Amniotic stem cell (primary cell): ENCODE measurements at places on chromosomes 2 and 18.

DNA sequence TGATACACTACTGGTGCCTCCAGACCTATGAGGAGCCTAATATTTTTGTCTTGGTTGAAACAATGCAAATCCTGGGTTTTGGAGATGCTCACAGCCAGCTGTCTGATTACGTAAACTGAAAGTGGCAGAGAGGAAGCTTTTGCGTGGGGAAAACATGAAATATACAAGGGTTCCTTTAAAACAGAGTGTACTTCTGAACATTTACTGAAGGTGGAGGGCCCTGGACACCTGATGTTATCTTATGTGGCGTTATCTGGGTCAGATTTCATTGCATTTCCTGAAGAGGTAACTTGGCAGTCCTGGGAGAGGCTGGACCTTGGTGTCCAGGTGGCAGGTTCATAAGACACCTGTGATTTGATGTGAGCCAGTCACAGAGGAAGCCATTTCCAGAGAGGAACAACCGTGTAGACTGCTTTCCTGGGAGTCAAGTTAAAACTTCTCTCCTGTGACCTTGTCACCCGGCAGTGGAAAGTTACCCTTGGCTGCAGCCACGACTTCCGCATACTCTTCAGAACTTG, 105.0 kb downstream of the NEDD4L start:
- DNase-seq = no peak

DNA sequence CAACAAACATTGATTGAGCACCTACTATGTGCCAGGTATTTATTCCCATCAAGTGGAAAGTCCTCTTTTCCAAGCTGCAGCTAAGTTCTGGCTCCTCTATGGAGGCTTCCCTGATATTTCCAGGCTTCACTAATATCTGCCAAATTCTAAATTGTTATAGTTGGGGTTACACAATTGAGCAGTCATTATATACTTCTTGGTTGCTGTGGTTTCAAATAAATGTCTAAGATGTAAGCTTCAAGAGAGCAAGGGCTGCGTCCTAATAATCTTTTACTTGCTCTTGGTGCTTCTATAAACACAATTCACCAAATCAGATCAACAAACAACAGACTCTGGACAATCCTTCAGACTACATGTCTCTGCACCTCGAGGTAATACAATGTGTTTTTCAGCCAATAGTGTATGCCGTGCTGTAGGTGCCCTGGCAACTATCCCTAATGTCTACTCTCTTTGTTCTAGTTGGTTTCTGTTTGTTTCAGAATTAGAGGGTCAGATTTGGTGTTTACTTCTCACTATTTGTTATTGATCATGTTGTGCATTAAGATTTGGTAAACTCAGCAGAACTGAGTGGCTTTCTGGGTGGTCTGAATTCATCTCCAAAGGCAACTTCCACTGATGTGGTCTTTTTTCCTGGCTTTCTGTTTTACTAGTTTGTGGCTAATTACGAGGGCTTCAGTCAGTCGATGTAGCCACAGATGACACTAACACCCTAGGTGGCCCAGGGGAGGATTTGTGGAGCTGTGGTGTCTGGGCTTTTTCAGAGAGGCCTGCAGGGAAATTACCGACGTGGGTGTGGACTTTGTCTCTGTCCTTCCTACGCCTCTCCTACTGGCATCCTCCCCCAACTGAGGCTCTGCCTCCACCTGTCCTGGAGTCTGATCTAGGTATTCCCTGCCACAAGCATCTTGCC, 50.4 kb downstream of the CDCA7 start:
- DNase-seq = no peak

DNA sequence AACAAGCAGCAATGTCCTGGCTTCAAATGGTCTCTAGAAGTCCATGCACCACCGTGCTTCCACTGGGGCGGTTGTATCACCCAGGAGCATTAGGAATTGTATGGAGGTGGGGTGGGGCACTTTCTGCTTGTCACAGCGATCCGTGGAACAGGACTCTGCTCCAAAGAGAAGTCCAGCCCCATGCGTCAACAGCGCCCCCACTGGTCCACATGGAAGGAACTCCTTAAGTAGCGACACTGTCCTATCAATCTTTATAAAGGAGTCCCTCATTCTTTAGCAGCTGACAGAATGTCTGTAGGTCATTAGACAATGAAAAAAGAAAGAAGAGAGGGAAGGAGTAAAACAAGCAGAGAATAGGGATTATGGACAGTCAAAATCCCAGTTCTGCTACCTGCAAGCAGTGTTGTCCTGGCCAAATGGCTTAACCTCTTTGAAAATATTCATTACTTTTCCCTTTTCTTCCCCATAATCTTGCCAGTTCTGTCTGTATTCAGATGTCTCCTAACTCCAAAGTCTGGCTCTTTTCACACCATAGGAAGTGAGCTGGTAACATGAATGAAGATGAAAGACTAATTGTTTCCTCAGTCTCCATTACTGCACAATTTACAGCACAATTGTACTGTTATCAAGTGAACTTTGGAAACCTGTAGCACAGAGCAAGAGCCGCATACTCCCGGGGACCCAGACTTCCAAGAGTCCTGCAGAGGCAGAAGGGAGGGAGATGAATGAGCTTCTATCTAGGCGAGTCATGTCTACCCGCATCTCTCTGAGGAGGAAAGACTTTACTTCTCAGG, 9.9 kb downstream of the NFE2L2 start:
- no peak for DNase-seq

GRCh38 chr2:20959252-20959651, 84.6 kb downstream of the APOB start:
- no peak for DNase-seq

DNA sequence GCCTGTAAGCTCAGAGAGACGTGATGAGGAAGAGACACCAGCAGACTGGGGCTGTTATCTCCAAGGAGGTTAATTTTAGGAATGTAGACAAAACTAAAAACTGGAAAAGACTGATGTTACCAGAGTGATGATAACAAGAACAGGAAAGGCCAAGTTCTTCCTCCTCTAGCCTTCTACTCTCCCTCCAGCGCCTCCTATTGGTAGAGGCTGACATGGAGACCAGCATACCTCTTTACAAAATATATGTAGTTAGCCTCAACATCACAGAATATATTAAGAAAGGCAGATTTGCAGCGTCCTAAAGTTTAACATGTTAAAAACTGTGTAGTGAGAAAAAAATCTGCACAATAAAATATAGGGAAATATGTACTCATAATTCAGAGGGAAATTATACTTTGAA, 66.0 kb downstream of the TCF4 start:
- no peak for DNase-seq

GRCh38 chr2:207688597-207688996, 22.8 kb upstream of the CCNYL1 start:
- DNase-seq = no peak

DNA sequence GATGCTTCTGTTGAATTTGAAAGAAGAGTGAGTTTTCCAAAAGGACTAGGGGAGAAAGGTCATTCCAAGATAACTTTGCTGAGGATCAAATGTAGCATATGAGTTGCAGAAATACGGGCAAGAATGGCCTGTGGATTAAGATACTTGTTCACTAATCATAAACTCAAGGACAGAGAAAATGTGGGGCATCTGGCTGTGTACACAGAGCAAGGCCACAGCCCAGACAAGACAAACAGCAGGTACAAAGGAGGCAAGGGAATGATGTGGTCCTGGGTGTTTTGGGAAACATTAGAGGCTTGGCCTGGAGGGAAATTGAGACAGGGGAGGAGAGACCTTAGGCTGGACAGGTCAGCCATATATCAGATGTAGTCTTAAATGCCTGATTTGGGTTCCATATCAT, 254.8 kb downstream of the TTC32 start:
- DNase-seq = no peak

DNA sequence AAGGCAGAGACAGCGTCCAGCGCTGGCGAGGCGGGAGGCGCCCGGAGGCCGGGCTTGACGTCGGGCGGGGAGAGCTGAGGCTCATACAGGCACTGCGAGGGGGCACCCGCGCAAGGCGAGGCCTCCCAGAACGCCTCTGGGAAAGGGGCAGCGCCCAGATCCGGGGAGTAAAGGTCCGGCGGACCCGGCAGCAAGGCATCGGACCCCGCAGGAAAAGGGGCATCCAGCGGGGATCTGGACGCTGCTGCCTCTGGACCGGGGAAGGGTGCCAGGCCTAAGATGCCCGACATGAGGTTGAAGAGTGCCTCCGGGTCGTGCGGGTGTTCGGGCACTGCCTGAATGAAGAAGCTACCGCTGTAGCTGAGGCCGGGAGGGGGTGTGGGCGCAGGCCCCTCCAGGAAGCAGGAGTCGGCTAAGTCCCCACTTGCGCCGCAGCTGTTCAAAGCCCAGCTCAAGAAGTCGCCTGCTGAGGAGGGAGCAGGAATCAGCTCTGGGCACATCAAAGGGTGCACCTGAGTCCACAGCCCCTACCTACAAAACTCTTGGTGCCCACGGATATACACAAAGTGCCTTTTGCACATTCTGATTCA, 937 bp downstream of the EGR4 start:
- no peak for DNase-seq

- DNase-seq = no peak
Observed at GRCh38 chr18:70956554-70956953, 667.7 kb downstream of the SOCS6 start.

GRCh38 chr2:222707102-222707688, 35.7 kb downstream of the MOGAT1 start:
- DNase-seq = no peak

DNA sequence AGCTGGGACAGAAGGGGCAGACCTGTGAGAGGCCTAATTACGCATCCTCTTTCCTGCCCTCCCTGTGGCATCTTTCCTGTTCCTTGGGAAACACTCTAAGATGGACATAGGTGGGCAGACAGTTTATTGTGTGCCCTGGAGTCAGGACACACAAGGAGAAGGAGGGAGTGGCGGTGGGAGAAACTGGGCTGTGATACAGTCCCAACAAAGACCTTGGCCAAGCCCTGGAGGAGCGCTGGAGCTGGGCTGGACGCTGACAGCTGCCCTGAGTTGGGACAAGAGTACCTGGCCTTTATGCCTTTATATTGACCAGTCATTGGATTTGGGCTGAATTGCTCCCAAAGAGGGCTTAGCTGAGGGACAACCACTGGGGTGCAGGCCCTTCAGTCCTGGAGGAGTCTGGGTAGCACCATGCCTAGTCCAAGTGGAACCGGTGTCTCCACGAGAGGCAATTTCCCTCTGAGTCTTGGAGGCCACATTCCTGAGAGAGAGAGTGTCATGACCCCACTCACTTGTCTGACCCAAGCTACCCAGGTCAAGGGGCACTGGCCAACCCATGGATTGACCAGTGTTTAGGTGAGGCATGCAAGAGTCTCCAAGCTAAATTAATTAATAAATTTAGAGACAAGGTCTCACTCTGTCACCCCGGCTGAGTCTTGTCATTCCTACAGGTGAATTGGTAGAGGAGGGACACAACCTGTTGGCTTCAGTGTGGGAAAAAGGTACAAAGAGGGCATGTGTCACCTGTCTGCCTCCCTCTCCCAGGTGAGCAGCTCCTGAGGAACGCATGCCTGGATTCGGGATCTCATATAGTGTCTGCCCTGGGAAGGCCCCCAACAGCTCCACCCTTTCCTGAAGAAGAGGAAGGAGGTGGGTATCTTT, 107.1 kb upstream of the ST3GAL5 start:
- DNase-seq = no peak

DNA sequence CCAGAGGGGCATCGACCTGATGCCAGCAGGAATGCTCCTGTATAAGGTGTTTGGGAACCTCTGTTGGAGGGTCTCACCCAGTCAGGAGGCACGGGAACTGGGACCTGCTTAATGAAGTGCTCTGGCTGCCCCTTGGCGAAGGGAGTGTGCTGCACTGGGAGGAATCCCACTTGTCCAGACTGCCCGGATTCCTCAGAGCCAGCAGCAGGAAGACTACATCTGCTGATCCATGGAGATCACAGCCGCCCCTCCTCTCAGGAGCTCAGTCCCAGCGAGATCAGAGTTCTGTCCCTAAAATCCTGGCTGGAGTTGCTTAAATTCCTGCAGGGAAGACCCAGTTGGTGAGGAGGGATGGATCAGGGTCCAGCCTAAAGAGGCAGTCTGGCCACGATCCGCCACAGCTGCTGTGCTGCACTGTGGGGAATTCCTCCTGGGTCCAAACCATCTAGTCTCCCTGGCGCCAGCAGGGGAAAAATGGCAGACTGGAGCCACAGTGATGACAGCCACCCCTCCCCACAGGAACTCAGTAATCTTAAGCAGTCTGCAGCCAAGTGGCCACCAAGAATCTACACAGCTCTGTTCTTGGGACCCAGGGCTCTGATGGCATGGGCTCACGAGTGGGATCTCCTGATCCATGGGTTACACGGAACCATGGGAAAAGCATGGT, 76.5 kb upstream of the NRP2 start:
- no peak for DNase-seq

GRCh38 chr2:48587560-48587959, 30.1 kb upstream of the GTF2A1L start:
- no peak for DNase-seq

DNA sequence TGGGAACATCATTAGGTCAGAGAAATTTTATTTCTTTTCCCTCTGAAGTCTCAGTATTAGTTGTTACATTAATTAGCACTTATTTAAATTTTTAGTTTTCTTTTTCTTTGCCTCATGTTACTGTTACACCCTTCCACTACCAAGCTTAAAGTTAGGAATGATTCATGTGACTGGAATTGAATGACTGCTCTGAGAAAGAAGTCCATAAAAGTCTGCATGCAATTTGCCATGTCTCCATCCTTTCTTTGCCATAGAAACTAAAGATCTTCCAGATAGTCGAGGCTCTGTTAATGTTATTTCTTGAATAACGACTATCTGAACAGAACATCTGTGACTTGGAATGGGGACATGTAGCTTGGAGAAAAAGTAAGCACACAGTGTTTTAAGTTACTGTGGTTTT, 1269.8 kb upstream of the PIK3C3 start:
- no peak for DNase-seq

- no peak for DNase-seq
Observed at GRCh38 chr18:2310886-2311285, 260.4 kb downstream of the METTL4 start.

- DNase-seq = no peak
Observed at GRCh38 chr18:22827216-22827615, 105.9 kb upstream of the RBBP8 start.

DNA sequence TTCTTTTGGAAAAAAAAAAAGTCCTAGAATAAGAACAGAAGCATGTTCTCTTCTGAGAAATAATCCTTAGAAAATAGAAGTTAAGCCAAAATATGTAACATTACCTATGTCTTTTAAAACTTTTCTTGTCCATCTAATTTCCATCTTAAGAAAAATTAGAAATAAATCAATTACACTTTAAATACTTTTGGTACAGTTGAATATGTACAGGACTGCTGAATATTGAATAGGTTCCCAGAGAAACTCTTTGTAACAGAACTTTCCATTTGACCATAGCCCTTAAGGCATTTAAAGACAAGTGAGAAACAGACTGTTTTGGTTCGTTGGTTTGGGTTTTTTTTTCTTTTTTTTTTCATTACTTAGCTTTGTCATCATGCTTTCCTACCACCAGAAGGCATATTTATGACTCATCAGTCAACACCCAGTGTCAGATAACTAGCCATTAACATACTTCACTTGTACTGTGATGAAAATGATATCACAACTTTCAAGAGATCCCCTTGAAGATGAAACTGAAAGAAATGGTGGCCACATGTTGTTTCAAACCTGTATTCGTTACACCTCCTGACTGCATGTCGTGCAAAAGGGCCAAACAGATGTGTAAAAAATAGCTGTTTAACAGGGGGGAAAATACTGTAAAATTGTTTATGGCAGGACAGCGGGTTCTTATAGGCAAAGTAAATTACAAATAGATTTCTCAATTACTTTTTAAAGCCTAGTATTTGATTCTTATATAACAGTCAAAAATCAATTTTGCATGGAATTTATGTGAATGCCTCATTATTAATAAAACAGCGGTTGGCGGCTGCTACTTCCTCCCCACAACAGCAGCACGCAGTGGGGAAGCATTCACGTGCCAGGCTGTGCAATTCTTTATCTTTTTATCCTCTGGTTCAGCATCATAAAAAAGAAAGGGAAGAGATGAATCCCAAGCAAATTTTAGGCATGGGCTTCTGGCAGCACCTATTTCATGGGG, 280.7 kb upstream of the HNRNPA3 start:
- no peak for DNase-seq
